ENCODE measurements at places on chromosomes 1 and 21.

- DNase-seq, result no peak
Observed at GRCh38 chr1:230423951-230424350, 2.2 kb downstream of the PGBD5 start.

DNA sequence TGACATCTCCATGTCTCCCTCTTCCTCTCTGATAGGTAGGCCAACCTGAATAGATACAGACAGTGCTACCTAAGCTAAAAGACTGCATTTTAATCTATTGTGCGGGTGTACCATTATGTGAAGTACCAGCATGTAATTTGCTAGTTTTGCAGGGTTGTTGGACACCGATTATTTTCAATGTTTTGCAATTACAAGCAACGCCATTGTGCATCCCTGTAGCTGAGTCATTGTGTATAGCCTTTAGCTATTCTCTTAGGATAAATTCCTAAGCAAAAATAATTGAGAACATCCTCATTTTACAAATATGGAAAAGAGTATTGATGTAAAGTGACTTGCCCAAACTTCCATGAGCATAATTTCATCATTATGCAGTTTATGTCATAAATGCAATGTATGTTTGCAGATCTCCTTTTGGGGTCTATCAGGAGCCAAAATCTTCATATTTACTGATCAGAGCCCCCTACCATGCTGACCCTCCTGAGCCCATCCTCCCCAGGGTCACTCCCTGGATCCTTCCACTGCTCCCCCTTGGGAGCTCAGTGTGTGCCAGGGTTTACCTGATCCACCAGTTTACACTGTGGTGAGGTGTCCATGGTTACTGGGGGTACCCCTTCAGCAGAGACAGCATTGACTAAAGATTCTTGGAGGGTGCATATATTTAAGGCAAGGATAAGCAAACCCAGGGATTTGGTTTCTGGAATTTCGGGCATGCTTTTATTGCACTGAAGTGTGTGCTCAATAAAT is 80.6 kb downstream of the CCDC185 start:
- DNase-seq, result no peak

DNA sequence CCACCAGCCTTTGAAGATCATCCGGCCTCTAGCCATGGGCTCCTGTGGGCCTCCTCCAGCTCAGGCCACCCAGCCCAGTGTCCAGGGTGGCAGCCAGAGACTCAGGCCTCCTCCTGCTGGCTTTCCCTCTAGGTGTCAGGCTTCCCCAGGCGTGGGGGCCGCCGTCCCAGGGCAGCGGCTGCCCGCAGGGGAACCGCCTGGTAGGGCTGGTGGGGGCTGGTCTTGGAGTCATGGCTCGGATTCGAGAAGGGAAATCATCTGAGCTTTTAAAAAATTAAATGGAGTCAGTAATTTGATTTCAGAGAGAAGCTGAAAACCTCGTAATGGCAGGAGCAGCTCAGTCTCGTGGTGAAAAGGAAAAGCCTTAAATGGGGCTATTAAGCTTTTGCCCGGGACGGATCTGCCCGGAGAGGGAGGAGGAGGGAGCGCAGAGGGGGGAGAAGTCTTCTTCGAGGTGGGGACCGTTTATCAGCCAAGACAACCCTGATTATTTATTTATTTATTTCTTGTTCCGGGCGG is 66.4 kb upstream of the TARDBP start:
- no peak for DNase-seq

- DNase-seq, result no peak
Observed at GRCh38 chr1:51634618-51635017, 17.7 kb downstream of the OSBPL9 start.

DNA sequence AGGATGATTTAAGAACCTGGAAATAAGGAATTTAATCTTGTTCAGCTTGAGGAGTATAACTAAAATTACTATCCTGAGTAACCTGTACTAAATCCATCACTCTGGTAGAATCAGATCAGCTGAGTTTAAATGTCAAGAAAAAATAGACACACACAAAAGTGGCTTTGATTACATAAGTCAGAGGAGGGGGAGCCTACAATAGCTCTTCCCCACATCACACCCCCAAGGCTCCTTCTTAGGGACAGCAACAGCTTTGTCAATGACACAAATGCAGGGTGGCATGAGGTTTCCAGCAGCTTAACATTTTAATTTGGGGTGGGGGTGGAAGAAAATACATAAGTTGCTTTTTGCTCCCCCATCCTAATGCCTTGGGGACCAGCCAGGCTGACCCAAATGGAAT is 12.6 kb upstream of the NUP210L start:
- no peak for DNase-seq

DNA sequence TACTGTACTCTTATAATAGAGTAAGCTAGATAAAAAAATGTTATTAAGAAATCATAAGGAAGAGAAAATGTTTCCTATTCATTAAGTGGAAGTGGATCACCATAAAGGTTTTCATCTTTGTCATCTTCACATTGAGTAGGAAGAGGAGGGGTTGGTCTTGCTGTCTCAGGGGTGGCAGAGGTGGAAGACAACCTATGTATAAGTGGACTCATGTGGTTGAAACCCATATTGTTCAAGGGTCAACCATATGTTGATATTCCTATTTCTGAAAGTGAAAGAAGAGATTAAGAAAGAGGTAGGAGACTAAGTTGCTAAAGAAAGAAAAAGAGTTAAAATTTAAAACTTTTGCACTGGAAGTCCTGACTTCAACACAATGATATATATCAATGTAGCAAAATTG is 4.9 kb upstream of the ZP4 start:
- no peak for DNase-seq

DNA sequence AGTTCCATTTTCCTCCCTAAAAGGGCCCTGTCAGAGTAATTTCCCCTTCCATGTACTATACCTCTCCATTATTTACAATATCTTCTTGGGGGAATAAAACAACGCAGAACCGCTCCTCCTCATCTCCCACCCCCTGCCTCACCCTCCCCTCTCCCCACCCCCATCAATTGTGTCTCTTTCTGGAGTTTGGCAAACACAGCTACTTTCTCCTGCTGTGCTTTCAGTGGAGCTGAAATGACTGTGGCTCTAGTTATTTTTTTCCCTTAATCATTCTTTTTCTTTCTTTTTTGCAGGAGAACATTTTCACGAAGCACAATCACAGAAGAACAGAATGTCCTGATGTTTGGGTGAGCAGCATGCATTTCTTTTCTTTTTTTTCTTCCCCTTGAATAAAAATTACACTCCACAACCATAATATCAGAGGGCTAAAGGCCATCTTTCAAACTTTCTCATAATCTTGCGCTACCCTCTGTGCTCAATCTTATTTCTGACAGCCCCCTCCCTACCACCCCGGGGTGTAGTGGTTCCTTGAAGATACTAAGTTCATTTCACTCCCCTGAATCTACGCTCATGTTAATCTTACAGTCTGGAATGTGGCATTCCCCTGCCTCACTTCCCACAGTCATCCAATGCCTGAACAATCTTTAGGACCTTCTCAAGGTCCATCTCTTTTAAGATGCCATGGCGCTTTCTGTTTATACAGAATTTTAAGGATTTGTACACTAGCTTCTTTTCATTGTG is 8.8 kb upstream of the PLXNA2 start:
- no peak for DNase-seq

- DNase-seq, result no peak
Observed at GRCh38 chr21:34737115-34737514, 68.3 kb downstream of the CLIC6 start.

- DNase-seq, result no peak
Observed at GRCh38 chr1:78078358-78078757, 32.6 kb downstream of the GIPC2 start.

- no peak for DNase-seq
Observed at GRCh38 chr1:16181887-16182719, 26.2 kb upstream of the EPHA2 start.

- no peak for DNase-seq
Observed at GRCh38 chr1:52479076-52479475, 73.8 kb downstream of the TUT4 start.

DNA sequence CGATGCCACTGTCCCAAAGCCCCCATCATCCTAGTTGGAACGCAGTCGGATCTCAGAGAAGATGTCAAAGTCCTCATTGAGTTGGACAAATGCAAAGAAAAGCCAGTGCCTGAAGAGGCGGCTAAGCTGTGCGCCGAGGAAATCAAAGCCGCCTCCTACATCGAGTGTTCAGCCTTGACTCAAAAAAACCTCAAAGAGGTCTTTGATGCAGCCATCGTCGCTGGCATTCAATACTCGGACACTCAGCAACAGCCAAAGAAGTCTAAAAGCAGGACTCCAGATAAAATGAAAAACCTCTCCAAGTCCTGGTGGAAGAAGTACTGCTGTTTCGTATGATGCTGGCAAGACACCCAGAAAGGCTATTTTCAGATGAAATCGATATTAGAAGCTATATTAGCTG is 8.1 kb downstream of the RHOU start:
- no peak for DNase-seq

DNA sequence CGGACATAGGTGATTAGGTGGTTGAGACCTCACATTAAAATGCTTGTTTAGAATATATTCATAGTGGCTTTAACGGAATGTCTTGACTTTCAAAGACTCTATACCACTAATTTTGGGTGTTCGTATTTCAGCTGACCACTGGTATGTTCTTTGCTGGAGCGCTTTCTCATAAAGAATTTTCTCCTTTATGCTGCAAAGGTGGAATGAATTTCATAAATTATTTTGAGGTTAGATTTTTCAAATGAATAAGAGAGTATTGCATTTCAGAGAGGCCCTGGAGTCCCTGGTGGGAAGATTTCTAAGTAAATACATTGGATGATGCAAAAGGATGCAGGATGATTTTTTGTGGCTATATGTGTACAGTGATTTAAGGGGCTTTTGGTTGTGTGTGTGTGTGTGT is 55.8 kb downstream of the HUNK start:
- no peak for DNase-seq

GRCh38 chr1:5936126-5936525 is 56.1 kb downstream of the NPHP4 start:
- DNase-seq, result no peak

- DNase-seq, result no peak
Observed at GRCh38 chr1:33120436-33121231, 39.7 kb downstream of the AZIN2 start.

DNA sequence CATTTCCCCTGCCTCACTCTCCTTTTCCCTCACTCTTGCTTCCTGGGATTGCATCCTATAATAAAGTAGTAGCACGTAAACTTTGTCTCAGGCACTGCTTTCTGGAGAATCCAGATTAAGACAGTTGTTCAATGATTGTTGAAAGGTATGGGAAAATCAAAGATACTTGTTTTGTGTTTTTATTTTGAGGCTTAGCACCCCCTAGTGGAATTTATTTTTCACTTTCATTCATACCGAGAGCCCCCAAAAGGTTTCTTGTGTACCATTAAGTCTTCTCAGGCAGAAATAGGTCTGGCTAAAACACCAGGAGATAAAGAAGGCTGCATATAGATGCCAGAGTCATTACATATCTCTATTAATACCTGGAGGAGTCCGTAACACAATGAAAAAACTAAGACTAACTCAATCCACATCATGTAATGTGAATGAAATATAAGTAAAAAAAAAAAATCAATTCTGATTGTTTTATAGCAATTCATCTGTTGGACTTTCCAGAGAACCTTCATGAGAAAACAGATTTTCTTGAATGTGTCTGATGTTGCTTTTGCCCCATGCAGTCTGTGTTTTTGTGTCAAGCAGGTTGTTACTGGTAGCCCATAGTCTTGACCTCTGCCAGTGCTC is 103.5 kb downstream of the RPE65 start:
- DNase-seq, result no peak

DNA sequence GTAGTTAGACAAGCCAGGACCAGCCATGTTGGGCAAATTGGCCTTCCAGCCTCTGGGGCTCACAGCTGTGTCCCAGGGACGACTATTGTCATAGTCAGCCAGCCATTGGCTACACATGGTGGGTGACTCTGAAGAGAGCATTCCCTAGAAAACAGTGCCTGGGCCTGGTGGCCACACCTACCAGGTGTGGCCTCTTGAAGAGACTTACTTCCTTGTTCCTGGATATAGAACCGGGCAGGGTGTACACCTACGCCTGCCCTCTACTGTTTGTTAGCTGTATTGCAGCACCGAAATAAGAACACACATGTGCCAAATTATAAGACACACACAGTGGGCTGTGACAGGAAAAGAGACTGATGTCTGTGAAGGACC is 134.6 kb upstream of the ARHGEF16 start:
- DNase-seq, result no peak

DNA sequence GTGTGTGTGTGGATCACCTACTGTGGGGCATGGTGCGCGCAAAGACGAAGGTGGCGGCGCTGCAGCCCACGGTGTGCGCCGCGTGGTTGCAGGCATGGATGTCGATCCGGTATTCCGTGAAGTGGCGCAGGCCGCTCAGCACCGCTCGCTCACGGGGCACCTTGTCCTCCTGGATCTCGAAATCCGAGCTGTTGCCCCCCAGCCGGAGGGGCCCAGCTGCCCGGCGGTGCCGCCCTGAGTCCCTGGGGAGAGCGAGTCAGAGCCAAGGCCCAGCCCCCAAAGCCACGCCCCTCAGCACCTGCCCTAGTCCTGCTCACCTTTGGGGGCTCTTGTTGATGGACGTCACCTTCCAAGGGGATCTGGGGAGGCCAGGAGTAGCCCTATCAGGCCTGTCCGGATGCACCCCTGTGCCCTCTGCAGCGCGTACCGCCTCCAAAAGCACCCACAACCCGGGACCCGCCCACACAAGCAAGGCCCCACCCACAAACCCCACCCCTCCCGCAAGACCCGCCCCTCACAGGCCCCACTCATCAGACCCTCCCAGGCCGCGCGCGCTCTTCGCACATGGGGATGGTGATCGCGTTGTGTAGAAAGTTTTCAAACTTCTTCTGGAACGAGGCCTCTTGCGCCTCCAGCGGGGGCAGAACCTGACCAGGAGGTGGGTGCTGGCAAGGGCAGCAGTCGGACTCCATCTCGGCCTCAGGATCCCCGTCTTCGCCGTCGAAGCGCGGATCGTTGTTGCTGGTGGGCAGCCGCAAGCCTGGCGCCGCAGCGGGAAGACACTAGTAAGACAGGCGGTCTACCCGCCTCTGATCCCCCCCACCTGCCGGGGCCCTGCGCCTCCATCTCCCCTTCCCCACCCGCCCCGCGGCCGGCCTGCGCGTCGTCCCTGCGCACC is 13.6 kb downstream of the INSRR start:
- DNase-seq, result no peak
